ENCODE measurements at places on chromosomes 4 and X.

DNA sequence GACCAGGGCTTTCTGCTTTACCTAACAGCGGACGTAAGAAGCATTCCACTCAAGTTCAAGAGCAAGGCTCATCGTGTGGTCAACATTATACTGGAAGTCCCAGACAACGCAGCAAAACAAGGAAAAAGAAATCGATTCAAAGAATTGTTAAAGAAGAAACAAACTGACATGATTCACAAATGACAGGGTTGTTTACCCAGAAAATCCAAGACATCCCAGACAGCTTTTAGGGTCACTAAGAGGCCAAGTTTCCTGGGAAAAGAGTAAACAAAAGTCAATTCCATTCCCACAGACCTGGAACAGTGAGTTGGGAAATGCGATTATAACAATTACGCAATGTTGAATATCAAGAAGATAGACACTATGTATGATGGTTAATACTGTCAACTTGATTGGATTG, 21.5 kb upstream of the HTRA3 start:
- DNase-seq, result no peak

- no peak for DNase-seq
Measured at GRCh38 chrX:130165181-130165702, 399 bp downstream of the AIFM1 start.

- no peak for DNase-seq
Measured at GRCh38 chrX:68930542-68931317, 101.9 kb downstream of the EFNB1 start.

DNA sequence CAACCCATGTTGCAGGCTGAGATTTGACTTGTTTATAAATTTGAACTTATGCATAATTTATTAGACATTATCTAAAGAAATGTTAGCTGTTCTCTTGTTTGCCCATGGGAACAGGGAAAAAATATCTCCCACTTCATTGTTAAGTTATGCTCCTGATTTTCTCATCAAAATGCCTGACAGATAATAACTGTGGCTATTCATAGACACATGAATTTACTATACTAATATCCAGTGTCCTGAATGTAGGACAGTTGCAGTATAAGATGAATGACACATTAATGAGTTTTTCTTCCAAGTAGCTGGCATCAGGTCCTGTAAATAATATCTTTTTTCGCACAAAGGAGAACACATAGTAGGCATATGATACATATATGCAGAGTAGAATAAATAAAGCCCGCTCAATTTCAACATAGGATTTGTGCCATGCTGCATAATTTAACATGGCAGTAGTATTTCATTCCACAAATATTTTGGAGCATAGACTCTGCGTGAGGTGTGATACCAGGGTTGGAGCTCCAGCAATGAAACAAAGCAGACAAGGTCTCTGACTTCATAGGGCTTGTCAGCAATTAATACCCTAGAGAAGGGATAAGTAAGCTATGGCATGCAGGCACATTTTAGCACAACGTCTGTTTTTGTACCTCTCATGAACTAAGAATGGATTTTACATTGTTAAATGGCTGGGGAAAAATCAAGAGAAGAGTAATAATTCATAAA, 40.4 kb upstream of the DDX53 start:
- DNase-seq, result no peak

DNA sequence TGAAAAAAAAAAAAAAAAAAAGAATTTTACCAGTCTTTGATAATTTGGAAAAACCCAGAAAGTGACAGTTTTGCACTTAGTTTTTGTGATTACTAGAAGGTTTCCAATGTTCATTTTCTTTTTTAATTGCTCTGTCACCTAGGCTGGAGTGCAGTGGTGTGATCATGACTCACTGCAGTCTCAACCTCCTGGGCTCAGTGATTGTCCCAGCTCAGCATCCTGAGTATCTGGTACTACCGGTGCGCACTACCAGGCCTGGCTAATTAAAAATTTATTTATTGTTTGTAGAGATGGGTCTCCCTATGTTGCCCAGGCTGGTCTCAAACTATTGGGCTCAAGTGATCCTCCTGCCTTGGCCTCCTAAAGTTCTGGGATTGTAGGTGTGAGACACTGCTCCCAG, 3.3 kb downstream of the NUDT9 start:
- DNase-seq, result no peak
